H7 (cell line): ENCODE measurements at places on chromosomes 5 and 9. TPM values are rescaled to one million over a fixed set of nuclear protein-coding genes. Genes with fewer than 3 reads are reported as not detected.
A peak's percentile ranks its signal among the peaks of the same experiment; 100 is the strongest.

GRCh38 chr5:128380337-128380736 is 157.7 kb downstream of the FBN2 start:
- no peak for DNase-seq

GRCh38 chr9:98583417-98583816 is 125.3 kb downstream of the GABBR2 start:
- DNase-seq: no peak

DNA sequence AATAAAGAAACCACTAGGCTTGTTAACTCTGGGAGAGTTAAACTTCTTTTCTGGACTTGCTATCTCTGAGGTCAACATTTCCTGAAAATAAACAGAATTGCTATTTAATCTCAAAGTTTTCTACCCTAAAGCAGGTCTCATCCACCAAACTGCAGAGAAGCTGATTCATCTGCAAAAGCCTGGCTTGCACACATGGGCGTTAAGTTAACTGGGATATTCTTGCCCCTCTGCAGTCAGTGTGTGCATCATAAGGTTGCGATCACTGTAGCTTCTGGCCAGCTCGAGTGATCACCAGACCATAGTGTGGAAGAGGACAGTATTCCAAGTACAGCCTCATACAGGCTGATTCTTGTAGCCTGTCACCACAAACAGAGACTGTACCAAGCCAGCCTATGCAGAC is 99.2 kb downstream of the SPOCK1 start:
- no peak for DNase-seq

DNA sequence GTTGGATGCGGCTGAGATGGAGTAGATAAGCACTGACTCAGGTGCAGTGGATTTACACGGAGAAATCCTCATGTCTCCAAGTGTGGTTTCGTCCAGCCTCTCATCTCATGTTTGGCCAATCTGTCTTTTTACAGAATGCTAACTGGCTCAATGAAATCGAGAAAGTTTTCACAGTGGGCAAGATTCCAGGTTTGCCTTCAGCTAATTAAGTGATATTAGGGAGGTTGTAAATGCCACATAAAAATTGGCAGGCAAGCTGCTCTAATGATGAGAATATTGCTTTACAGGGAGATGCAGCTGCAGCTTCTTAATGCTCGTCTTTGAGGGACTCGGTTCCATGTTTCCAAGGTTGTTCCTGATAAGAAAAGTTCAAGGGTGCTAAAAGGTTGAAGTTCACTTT is 23.7 kb downstream of the BARHL1 start:
- DNase-seq: no peak

DNA sequence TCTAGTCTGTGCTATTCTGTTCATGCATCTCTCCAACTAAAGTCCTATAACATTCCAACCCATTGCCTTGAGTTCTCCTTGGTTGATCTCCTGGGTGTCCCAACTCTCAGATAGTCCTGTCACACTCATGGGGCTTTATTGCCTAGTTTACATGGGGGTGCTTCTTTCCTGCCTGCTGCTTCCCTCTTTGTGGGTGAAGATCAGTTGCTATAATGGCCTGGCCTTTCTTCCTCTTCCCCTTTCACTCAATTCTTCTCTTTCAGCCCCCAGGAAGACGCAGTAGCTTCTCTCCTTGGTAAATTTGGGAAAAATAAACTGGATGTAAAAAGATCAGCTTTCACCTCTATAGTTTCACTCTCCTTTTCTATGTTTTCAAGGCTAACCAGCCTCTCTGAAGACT is 66.5 kb downstream of the PTCD2 start:
- DNase-seq: no peak

- DNase-seq: peak; percentile 77
Measured at GRCh38 chr9:104863180-104863883, 64.6 kb downstream of the ABCA1 start.

GPR151 gene
- total RNA-seq: 0.07 TPM in 1 of 2 replicates, not detected in the other

CDH18 gene
- total RNA-seq: 0.10 TPM in 1 of 2 replicates, not detected in the other

CFAP77 gene
- 0.18 and 1.6 TPM in 2 replicates for total RNA-seq
